Urinary bladder (tissue), 4 donors: ENCODE measurements at places on chromosomes 1 and 21. TPM values are rescaled to one million over a fixed set of nuclear protein-coding genes. Genes with fewer than 3 reads are reported as not detected.
A peak's percentile ranks its signal among the peaks of the same experiment; 100 is the strongest.

- no peak for DNase-seq
These were observed 33.3 kb downstream of the BMP8A start for GRCh38 chr1:39524591-39525365.

The CYP4A22 gene
- total RNA-seq, result not detected

The DNALI1 gene
- total RNA-seq, result 2.0 TPM

The ADGRB2 gene
- total RNA-seq, result 13.4 TPM

The LYPD8 gene
- not detected for total RNA-seq

The SPRR2B gene
- not detected for total RNA-seq

DNA sequence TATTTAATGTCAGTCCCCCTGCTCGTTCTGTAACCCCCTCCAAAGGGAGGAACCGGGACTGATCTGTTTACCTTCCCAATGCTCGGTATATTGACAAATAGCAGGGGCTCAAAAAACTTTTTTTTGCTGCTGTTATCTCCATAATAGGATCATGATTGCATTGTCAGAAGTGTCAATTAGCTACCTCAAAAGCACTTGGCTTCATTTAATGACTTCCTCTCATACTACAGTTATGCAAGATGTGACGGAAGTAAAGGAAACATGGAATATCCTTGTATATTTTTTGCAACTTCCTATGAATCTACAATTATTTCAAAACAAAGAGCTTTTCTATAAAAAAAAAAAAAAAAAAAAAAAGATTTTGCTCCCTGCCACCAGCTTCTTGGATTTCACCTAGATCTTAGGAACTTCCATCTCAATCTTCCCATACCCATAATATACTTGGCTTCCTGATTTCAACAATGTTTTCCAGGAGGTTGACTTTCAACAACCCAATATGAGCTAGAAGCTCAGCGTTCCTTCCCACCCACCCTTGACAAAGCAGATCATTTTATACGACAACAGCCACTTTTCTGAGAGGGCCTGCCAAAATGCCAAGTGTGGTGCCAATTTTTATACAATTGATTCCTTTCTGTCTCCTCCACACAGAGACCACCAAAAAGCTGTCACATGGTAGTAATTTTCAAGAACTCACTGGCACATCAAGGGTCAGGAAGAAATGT, 71.7 kb downstream of the SETD4 start:
- no peak for DNase-seq

DNA sequence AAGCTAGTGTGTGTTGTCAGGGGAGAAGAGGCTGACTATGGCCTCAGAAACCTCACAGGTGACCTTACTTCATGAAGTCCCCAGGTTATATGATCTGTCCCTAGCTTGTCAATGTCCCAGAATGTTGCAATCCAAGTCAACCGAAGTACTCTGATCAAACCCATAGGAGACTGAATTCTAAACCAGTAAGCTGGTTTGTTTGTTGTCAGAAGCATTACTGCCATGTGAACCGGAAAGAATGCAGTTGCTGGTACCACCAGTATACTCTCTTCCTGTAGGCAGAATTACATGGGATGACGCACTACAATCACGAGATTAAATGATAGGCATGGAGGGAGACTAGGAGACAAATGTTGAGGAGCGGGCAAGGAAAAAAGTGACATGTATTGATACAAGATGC, 26.1 kb upstream of the MAN1A2 start:
- no peak for DNase-seq

- peak; percentile 40 for DNase-seq
These were observed 74.6 kb downstream of the DMRTA2 start for GRCh38 chr1:50348449-50349241.

The PLA2G2D gene
- not detected for total RNA-seq

The MAB21L3 gene
- 3.2 TPM for total RNA-seq

DNA sequence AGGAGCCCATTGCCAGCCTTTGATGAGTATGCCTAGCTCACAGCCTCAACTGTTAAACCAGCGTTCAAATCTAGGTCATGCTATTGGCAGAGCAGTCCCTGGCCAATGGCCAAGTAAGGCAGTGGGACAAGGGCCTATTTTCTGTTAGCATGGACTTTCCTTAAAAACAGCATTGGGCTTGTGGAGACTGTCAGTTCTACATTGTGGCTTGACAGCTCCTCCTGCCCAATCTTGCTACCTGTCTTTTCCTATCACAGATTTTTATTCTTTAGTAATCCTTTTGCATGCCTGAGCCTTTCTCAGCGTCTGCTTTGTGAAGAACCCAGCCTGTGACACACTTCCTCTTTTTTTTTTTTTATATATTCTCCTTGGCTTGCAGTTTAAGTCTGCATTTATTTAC, 56.4 kb downstream of the DIP2A start:
- DNase-seq, result no peak

DNA sequence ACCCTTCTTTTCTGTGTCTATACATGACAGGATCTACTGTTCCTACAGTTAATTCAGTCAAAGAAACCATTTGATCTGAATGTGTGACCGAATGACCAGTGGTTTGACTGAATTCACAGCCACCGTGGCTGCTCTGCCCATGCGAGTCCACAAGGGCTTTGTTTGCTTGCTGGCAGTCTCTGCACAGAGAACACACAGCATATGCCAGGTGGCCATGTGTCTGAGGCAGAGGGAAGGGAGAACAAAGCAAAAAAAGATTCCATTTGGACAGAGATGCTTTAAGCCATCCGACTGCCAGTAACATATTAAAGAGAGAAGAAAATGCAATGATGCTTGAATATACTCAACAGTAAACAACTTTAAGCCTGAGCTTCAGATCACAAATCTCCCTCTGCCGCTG, 737.8 kb upstream of the CXADR start:
- no peak for DNase-seq

The ADAMTSL4 gene
- total RNA-seq, result 35.5 TPM

DNA sequence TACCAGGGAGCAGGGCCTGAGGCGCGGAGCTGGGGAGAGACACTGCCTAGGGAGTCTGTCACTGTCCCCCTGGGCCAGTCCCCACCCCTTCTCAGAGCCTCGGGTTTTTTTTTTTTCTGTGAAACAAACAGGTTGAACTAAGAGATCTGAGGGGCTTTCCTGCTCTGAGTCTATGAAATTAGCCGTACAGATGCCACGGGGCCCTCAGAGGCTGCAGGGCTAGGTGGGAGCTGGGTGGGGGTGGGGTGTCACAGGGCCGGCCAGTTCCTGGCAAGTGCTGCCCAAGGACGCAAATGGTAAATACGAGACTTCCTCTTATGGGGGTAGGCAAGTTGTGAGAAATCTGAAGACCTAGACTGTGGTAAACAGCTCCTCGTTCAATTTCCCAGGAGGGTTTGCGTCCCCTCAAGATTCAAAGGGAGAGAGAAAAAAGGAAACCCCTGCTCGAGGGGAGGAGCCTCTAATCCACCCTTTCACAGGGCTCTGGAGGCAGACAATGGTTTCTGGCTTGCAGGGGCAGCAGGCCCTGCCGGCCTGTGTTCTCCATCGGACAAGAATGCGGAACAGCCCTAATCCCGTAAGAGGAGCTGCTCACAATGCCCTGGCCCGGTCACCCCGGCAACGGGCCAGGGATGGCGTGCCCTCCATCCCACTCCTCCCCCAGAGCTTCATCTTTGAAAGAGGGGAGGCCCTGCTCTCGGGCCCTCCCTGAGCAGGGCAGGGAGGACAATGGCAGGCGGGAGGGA, 7.8 kb downstream of the NUAK2 start:
- peak; percentile 42 for DNase-seq

The HPCAL4 gene
- 2.5 TPM for total RNA-seq
